NCI-H2081 treated with DMSO at 0.1 percent for 48 hours (cell line): ENCODE measurements at places on chromosomes 6 and 20.

DNA sequence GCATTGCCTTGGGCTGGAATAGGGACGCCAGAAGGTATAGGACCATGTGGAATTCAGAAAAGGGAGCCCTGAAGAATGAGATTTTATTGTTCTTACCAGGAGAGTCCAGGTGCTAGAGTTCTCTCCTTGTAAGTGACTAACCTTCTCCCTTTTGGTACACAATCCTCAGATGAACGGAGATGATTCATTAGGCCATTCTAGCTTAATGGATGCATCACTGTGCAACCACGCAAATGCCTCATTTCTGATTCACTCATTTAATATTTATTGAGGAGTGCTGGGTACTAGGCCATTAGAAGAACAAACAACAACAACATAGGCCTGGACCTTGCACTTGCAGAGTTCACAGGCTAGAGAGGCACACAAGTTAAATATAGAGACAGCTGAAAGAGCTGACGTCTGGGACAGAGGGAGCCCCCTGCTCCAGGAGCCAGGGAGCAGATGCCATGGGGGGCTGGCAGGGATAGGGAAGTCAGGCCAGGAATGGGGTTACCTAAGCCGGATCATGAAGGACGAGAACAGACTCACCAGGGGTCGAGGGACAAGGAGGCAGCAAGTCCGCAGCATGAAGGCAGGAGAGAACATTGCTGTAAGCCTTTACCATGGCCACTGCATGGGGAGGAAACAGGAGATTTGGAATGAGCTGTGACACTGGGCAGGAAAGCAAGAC is 179.5 kb upstream of the AKAP12 start:
- DNase-seq, result no peak

DNA sequence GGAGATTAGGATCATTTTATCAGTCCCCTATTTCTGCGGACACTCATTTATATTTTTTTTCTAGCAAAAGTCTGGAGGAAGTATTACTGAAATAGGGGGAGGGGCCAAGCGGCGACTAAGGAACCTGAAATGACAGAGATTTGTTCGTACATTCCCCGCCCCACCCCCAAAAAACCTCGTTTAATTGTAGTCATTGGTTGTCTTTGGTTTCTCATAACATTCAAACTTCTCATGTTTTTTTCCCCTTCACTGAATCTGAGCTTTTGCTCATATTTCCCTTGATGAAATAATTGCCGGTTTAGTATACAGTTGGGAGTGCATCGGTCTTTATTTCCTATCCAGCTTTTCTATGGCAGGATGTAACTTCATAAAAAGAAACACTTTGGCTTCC is 768 bp upstream of the FYN start:
- no peak for DNase-seq

DNA sequence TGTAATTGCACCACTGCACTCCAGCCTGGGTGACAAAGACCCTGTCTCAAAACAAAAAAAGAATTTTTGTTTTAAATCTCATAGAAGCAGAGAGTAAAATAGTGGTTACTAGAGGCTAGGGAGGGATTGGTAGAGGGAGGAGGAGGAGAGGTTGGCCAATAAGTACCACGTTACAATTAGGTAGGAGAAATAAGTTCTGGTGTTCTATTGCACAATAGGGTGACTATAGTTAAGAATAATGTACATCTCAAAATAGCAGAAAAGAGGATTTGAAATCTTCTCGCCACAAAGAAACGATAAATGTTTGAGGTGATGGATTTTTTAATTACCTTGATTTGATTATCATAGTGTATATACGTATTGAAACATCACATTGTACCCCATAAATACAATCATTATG is 27.1 kb upstream of the TOP1 start:
- no peak for DNase-seq

DNA sequence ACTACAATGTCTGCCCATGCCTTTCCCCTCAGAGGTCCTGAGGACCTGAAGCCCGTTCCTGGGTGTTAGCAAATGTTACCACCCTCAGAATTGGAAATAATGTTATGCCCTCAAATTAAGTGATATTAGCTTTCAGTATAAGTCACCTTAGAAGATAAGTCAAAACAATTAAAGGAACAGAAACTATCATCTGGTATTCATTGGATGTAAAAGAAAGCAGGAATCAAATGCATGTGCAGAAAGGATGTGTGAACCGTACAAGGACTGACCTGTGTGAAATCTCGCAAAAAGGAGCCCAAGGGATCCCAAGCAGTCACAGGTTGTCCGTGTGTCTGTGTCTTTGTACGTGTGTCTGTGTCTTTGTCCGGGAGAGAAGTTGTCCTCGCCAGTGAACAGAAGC is 51.6 kb upstream of the TAB2 start:
- no peak for DNase-seq

GRCh38 chr20:4089756-4090487 is 74.6 kb upstream of the RNF24 start:
- no peak for DNase-seq

DNA sequence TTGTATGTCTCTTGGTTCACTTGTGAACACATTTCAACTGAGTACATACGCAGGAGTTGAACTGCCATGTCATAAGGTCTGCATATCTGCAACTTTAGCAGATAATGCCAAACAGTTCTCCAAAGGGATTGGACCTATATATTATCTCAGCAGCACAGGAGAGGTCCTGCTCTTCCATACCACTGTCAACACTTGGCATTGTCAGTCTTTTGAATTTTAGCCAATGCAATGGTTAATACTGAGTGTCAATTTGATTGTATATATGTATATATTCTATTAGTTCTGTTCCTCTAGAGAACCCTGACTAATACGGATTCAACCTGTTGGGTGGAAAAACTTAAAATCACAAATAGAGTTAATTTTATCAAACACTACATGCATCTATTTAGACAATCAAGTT is 26.1 kb upstream of the ARHGAP18 start:
- no peak for DNase-seq

DNA sequence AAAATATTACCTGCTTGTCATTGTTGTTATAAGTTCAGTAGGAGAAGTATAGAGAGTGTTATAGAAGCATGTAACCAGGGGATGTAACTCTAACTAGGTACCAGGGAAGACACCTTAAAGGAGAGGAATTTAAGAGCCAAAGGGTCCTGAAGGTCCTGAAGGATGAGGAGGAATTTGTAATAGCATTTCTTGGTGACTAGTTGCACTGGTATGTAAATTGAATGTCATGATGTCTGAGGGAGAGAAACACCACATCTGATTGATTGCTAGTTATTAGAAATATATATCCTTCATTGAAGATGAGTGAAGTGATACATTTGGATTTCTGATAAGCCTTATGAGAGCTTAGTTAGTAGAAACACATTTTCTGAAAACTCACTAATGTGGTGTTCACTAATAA is 643.8 kb downstream of the RFPL4B start:
- no peak for DNase-seq

- DNase-seq, result no peak
Measured at GRCh38 chr20:8670893-8671215, 398.0 kb upstream of the PLCB4 start.

DNA sequence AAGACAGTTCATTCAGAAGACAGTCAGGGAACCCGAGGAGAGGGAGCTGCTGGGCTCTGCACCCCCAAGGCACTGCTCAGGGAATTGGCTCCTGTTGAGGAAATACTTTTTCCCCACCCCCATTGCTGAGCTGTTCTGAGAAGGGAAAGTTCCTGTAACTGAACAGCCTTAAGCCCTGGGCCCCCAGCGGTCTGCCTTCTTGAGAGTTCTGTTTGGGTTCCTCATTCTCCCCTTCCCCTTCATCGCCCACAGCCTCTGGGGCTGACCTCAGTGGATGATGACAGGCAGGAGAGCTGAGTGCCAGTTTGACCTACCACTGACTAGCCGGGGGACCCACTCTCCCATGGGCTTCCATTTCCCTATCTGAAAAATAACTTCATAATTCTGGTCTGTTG is 10.7 kb downstream of the HCK start:
- DNase-seq, result no peak

- no peak for DNase-seq
Measured at GRCh38 chr6:33160096-33160495, 32.2 kb downstream of the COL11A2 start.

- DNase-seq, result no peak
Measured at GRCh38 chr6:2885967-2886735, 17.0 kb downstream of the SERPINB9 start.
